NCI-H1930 (cell line): ENCODE measurements at places on chromosomes 12 and 14.

- no peak for DNase-seq
Measured at GRCh38 chr14:69363055-69363454, 35.0 kb downstream of the ERH start.

GRCh38 chr12:108625228-108625627 lies 8.5 kb downstream of the SELPLG start:
- DNase-seq: no peak

GRCh38 chr12:54328595-54329337 lies 3.8 kb downstream of the COPZ1 start:
- DNase-seq: no peak

- DNase-seq: no peak
Measured at GRCh38 chr12:121794534-121795033, 1.1 kb upstream of the RHOF start.

DNA sequence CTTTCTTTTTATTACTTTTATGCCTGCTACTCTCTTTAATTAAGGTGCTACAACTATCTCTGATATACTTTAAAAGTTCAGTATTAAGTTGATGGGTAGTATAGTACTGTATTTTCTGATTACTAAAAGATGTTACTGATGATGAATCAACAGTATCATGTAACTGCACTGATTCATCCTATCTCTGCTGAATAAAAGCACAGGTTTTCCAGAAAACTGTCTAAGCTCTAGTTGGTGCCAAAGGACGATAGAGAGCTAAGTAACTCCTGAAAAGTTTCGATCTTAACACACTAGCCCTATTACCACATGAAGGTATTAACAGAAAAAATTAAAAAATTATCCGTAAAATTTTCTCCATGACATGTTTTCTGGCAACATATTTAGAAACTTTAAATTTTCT lies 2.1 kb downstream of the SCAF11 start:
- no peak for DNase-seq

GRCh38 chr14:103078420-103078749 lies 5.6 kb upstream of the LBHD2 start:
- DNase-seq: peak; percentile 68

DNA sequence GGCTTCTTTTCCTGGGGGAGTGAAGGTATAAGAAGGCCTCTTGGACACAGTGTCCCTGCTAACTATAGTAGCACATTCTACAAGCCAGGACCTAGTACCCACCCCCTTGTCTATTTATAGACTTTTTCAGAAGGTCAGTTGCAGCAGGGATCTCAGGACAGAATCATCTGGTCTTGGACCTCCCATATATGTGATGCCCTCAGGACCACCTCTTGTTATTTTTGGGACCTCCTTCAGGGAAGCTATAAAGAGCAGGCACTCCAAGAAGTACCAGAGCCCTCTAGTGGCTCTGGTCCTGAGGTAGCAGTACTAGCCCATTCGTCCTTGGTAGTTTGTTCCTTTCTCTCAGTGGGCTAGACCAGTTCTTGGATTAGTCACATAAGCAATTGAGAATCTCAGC lies 4.3 kb downstream of the COQ10A start:
- DNase-seq: no peak

- no peak for DNase-seq
Measured at GRCh38 chr12:101552277-101552676, 42.5 kb upstream of the MYBPC1 start.

- DNase-seq: no peak
Measured at GRCh38 chr14:42804141-42804540, 1197.5 kb downstream of the LRFN5 start.

DNA sequence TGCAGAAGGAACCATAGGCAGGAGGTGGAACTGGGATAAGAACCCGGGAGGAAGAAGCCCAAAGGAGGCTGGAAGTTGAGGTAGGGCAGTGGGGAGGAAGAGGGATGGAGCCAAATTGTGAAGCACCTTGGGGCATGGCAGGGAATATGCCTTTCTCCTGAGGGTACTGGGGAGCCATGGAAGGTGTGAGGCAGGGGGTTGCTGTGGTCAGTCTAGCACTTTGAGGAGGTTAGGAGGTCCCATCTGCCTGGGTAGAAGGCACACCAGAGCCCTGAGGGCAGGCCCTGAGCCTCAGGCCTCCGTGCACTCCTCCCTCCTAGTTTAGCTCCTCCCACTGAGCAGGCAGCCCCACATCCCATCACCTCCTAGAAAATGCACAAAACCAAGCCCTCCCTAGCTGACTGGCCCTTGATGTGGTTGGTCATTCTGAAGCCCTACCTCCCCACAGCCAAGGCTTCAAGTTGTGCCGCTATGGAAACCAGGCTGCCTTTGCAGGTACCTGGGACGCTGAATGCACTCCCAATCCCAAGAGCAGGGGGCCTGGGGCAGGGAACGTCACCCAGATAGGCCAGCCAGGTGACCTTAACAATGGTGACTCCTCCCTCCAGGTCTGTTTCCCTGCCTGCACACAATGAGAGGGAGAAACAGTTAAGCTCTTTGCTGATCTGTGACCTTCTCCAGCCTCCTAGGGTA lies 15.1 kb downstream of the PHETA1 start:
- no peak for DNase-seq

- DNase-seq: no peak
Measured at GRCh38 chr14:30165255-30165654, 237.6 kb upstream of the PRKD1 start.

- DNase-seq: no peak
Measured at GRCh38 chr14:100898935-100899883, 4.3 kb downstream of the RTL1 start.

GRCh38 chr12:4432878-4433744 lies 12.5 kb downstream of the FGF6 start:
- no peak for DNase-seq

GRCh38 chr14:65141523-65141922 lies 39.2 kb upstream of the MAX start:
- DNase-seq: no peak

GRCh38 chr14:36313898-36314297 lies 6.5 kb downstream of the MBIP start:
- DNase-seq: no peak

DNA sequence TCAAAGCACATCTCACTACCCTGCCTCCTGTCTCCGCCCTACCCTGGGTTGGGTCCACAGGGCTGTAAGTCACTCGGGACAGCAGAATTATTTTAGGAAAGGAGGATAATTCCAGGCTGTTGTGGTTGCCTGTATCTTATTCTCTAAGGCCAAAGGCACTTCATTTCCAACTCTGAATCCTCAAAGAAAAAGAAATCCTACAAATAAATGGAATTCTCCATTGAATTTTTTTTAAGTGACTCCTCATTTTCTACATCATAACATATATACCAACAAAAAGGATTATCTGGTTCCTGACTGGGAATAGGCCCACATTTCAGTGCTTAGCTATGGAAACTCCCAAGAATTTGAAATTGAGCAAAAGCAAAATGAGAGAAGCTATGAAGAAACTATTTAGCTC lies 186.4 kb downstream of the ITPR2 start:
- DNase-seq: no peak

GRCh38 chr14:104126753-104127152 lies 11.6 kb upstream of the KIF26A start:
- no peak for DNase-seq

GRCh38 chr14:98773814-98774213 lies 498.2 kb downstream of the BCL11B start:
- no peak for DNase-seq

GRCh38 chr14:54366736-54367735 lies 29.8 kb upstream of the CDKN3 start:
- no peak for DNase-seq

DNA sequence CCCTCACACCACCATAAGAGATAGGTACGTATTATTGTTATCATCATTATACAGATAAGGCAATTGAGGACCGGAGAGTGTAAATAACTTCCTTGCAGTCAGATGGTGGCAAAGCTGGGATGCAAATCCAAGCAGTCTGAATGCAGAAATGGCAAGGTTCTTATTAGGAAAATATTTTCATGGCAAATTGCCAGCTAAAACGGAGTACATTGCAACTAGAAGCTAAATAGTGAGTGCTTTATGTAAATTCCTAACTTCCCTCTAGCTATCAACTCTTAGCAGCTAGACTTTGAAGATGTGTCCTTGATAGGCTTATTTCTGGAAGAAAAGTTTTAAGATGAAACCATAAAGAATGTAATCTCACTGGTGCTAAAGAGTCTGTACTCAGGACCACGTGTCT lies 323.9 kb upstream of the DIO2 start:
- DNase-seq: no peak

GRCh38 chr12:65313719-65314317 lies 35.3 kb downstream of the MSRB3 start:
- DNase-seq: no peak
